ENCODE measurements at places on chromosomes 1 and 21.

- no peak for DNase-seq
Measured at GRCh38 chr1:26789931-26790330, 2.2 kb downstream of the PIGV start.

DNA sequence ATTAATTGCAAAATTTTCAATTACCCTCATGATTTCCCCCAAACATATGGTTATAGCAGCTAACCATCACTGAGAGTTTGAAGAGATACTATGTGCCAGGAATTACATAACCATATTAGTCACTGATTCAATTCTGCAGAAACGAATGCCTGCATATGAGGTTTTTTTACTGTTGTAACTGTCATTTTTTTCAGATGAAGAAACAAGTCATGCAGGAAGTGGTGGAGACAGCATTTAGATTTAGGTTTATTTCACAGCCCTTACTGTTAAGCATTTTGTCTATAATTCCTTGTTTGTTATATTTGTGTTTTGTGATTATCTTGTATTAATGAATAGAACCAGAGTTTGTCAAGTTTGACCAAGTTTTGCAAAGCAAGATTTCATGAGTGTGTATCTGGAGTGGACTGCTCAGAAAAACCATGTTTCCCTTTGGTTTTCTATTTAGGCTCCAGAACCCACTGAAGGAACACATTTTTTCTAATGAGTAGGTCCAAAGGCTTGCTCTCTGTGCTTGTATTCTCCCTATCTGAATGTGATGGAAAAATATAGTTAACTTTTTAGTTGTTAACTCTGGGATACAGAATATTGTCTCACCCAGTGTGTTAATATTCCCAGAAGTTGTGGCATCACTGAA, 308.5 kb upstream of the ADAMTS5 start:
- peak; percentile 90 for DNase-seq

DNA sequence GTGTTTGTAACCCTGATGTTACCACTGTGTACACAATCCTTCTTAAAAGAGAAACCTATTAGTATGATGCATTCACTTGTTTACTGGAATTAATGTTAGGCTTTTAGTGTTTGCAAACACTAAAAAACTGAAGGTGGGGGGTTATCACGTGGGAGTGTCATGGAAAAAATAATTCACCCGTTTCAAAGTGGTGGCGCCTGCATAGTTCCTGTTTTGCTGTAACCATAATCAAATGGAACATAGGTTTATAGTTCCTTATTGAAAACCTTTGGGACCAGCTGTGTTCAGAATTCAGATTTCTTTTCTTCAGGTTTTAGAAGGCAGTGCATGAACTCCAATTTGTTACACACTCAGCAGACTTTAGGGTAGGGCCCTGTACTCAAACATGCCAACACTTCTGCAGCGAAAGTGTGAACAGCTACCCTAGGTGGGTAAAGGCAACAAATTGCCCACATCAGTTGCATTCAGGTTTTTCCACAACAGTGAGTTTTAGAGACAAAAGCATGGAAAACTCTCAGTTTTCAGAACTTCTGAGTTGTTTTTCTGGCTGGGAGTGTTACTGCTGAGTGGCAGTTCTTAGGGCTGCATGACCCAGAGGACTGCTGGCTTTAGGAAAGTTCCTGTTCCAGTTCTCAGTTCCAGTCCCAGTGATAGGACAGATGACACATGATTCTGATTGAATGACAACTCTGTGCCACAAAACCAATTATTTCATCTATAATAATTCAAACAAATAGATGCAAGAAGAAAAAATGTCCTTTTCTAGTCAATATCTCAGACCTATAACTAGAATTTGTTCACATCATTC, 29.1 kb upstream of the IVNS1ABP start:
- no peak for DNase-seq

GRCh38 chr1:43243299-43243698, 26.5 kb upstream of the TMEM125 start:
- no peak for DNase-seq

DNA sequence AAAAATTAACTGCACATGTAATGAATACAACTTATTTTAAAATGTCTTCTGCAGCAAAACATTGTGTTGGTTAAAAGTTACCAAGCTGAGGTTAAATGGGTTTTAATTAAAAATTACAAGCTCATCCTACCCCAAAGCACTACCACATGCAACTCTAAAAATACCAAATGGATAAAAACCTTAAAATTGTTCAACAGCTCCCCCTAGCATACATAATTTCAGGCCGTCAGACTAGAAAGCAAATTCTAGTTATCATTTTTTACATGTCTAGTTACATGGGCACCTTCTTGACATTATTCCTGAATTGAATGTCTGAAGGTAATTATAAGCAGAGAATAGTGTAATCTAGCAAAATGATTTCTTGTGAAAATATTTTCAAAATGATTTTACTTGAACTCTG, 176.5 kb downstream of the C1orf21 start:
- peak; percentile 27 for DNase-seq

DNA sequence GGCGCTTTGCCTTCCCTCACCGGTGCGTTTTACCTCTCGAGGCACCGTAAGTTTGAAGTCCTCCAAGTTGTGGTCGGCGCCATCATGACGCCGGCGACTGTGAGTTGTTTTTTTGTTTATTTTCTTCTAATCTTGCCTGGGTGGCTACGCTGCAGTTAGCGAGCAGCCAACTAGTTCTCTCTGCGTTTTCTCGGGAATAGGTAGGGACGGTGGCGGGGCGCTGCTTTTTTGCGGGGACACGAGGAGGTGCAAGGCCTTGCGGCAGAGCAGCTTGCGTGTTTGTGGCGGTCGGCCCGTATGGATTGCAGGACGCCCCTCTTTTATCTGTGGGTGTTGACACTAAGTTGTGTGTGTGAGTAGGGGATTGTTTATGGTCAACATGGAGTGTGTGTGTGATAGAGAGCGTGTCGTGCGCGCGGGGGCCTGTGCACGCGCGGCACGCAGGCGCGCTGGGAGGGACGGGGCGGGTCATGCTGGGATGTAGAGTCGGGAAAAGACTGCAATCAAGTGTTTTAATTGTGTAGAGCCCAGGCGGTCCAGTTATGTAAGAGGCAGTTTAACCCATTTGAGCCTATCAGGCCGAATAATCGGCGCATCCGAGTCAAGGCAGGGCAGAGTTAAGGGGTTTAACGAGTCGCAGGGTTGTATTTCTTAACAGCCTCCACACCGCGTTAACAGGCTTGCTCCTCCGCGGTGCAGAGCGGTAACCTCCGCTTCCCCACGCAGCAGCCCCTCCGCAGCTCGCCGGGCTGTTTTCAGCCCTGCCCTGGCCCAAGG, 1.2 kb upstream of the NEGR1 start:
- DNase-seq: peak; percentile 77

- DNase-seq: peak; percentile 69
Measured at GRCh38 chr1:241592273-241592958, 47.8 kb downstream of the CHML start.

GRCh38 chr1:32806290-32806689, 10.9 kb downstream of the YARS1 start:
- DNase-seq: no peak

GRCh38 chr1:39835935-39836594, 47.2 kb downstream of the TRIT1 start:
- no peak for DNase-seq

- peak; percentile 68 for DNase-seq
Measured at GRCh38 chr1:76238094-76238628, 163.6 kb downstream of the ST6GALNAC3 start.

DNA sequence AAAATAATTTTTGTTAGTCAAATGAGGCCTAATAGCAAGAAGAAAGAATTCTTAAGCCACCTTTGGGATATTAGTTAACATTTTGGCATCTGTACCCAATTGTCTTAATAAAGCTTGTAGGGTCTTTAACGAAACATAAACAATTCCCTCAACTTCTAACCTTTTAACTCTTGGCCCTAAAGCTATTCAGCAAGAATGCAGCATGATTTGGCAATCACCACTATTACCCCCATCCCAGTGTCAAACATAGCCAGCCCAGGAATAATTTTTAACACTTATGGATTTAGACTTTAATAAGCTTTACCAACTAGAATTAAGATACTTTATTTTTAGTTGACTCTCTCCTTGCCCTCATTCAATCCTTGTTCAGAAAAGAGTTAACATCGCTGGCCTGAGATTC, 2.5 kb upstream of the SLC16A4 start:
- no peak for DNase-seq

GRCh38 chr1:185433667-185434066, 116.6 kb upstream of the IVNS1ABP start:
- no peak for DNase-seq
